HT-29 (cell line): ENCODE measurements at places on chromosomes 12 and 14.
A peak's percentile ranks its signal among the peaks of the same experiment; 100 is the strongest.

GRCh38 chr12:65539023-65539422, 260.5 kb downstream of the MSRB3 start:
- no peak for DNase-seq

- no peak for DNase-seq
These were observed 272.0 kb downstream of the RPAP3 start for GRCh38 chr12:47433876-47434275.

- no peak for DNase-seq
These were observed 108.7 kb downstream of the PTGER2 start for GRCh38 chr14:52422650-52423356.

- DNase-seq, result no peak
These were observed 89.8 kb upstream of the DYRK2 start for GRCh38 chr12:67558775-67559174.

DNA sequence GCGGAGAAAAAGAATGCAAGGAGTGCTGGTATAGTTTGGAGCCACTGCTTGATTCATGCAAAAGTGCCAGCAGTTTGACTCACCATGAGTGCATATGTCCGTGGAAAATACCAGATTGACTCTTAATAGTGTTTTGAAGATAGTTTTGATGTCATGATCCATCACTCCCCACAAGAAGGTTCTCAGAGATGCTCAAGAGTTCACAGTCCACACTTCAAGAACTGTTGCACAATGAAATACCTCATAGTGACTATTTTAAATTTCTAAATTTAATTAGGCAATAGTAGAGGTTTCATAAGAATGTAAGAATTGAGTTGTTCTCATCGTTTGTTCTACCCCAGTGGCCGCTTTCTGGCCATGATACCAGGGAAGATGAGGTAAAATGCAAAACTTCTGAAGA, 286.6 kb upstream of the RGS6 start:
- no peak for DNase-seq

- DNase-seq, result no peak
These were observed 862 bp downstream of the PIP4K2C start for GRCh38 chr12:57591782-57592325.

GRCh38 chr12:65189028-65189718, 19.8 kb downstream of the LEMD3 start:
- no peak for DNase-seq

DNA sequence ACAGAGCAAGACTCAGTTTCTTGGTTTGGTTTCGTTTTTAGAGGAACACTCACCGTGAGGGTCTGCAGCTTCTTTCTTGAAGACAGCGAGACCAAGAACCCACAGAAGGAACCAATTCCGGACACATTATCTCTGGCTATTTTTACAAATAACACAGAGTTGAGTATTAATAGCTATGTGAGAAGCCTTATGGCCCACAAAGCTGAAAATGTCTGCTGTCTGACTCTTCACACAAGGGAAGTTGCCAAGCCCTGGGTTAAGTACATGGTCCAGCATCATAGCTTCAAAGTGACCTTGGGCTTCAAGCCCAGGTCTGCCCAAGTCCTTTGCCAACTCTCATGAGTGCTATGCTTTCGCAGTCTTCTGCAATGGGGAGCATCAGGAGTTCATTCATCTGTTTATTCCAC, 2.6 kb upstream of the LGMN start:
- DNase-seq, result no peak

GRCh38 chr12:75606151-75606550, 94.7 kb upstream of the KRR1 start:
- DNase-seq, result no peak

GRCh38 chr12:32305163-32305562, 94.2 kb upstream of the FGD4 start:
- DNase-seq, result peak; percentile 88

- peak; percentile 38 for DNase-seq
These were observed 30.1 kb upstream of the MAP1LC3B2 start for GRCh38 chr12:116529048-116529447.

GRCh38 chr12:66776974-66777373, 98.1 kb upstream of the GRIP1 start:
- no peak for DNase-seq

DNA sequence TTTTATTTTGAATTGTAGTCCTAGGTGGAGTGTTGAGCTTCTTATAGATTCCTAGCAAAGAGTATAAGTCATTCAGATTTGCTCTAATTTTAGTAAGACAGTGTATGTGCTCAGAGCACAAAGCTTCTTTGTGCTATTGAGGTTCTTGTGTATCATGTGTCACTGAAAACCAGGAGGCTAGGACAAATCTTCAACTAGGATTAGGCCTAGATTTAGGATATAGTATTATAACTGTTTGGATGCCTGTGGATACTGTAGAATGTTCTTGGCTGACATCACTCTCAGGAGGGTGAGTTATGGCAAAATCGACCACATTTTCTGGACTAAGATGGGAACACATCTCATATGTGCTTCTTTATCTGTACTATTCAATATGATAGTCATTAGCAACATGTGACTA, 86.5 kb downstream of the DHRS2 start:
- DNase-seq, result no peak

- peak; percentile 66 for DNase-seq
These were observed 67.2 kb downstream of the RIC8B start for GRCh38 chr12:106841510-106842302.

- peak; percentile 67 for DNase-seq
These were observed 286.2 kb downstream of the CACNA1C start for GRCh38 chr12:2338991-2339431.

DNA sequence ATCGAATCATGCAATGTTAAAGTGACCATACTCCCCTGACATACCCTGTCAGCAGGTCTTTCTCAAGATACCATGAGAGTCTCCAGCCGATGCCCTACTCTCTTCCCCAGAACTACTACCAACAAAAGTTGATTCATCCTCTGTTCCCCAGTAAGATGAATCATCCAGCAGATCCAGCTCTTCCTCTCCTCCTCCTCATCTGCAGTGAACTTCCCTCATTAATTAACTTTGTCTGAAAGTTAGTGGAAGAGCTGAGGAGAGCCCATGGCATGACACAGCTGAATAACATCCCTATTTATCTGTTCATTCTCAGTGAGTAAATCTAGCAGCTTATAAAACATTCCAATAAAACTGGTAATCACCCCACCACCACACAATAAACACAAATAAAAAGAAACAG, 213.4 kb downstream of the EGLN3 start:
- no peak for DNase-seq

- DNase-seq, result no peak
These were observed 1.2 kb downstream of the SNX6 start for GRCh38 chr14:34628681-34629135.

DNA sequence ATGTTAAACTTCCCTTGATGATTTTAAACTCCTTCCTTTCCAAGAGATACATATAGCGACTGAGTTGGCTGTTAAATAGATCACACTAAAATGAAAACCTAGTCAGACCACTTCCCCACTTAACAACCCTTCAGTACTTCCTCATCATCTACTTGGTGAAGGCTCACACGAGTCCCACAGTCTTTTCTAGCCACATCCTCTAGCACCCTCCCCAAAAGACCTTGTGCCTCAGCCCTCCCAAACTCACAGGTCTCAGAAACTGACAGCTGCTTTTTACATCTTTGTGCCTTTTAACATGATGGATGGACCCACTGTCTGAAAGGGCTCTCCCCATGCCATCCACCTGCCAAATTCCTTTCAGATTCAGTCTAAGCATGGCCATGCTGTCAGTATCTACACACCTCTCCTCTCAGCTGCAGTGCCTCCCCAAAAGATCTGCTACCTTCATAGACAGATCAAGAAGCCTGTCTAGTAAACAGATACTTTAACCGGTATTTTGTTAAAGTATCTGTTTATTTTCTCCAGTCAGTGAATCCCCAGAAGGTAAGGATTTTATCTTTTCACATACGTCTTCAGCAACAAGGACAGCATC, 65.1 kb upstream of the GPHB5 start:
- no peak for DNase-seq

GRCh38 chr12:116352315-116352835, 74.9 kb upstream of the MED13L start:
- DNase-seq, result no peak

DNA sequence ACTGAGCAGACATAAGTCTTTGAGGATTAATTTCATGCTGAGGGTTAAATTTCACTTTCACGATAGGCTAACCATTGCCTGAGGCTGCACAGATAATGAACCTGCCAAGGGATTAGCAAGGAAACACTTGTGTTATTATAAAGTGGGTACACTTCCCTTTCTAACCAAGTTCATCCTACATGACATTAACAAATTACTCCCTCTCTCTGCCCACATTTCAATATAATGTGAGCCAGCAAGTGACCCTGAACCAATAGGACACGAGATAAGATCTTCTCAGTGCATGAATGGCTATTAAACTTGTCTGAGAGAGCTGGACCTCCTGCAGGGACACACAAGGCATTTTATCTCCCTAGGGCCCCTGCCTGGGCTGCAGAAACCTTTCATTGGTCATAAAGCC, 173.5 kb downstream of the PAX9 start:
- peak; percentile 3 for DNase-seq

GRCh38 chr12:122980183-122981035, at the start of gene ARL6IP4:
Gene ARL6IP4, plus strand, starts transcription at chr12:122980681. Its CDS starts 459 bp downstream, at chr12:122981140.
- DNase-seq, result peak; percentile 70

DNA sequence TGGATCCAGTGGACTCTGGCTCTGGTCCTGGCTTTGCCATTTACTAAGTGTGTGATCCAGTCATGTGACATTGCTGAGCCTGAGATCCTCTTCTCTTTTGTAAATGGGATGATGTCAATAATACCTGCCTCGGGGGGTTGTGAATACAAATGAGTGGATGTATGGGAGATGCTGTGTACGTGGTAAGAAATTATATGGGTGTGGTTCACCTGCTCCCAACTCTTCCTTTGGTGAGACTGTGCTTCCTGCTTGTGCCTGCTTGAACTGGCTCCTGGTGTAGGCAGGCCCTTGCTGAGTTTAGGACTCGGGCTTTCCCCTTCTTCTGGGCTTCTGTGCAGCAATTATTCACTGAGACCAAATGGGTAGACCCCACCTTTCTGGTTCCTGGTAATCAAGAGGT, 189.5 kb upstream of the FRMD6 start:
- no peak for DNase-seq

- DNase-seq, result no peak
These were observed 60.3 kb downstream of the ATP2B1 start for GRCh38 chr12:89648211-89648930.

GRCh38 chr12:124153392-124153791, 141.5 kb upstream of the RFLNA start:
- DNase-seq, result no peak

DNA sequence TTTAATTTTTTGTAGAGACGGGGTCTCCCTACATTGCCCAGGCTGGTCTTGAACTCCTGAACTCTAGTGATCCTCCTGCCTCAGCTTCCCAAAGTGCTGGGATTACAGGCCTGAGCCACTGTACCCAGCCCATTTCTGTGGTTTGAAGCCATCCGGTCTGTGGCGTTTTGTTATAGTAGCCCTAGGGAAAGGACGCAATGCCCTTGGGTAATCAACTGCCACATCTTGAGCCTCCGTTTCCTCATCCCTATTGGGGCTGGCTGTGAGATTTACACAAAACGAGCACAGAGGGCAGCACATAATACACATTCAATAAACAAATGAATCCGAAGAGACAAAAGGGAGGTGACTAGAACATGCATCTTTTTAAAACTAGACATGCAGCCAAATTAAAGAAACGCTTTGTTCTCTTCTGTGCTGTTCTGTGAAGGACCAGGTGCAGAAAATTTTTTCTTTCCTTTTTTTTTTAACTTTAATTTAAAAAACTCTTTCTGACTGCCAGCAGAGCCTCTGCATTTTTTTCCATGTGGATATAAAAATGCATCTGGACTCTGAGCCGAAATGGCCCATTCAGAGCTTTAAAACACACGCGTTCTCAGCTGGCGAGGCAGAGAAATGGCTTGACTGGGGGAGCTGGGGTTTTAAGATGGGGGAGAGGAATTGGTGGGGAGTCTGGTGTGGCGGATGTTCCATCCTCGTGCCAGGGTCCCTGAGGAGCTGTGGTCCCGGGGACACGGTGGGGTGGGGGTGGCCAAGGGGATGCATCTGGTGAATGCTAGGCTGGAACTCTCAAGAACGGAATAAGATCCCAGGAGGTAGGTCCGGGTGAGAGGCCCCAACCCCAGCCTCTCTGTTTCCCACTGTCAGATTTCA, 119.0 kb downstream of the RBM19 start:
- DNase-seq, result no peak
